Activated CD4-positive, alpha-beta T cell treated with anti-CD3 and anti-CD28 coated beads for 4 hours (primary cell): ENCODE measurements at places on chromosomes 13 and 19.

DNA sequence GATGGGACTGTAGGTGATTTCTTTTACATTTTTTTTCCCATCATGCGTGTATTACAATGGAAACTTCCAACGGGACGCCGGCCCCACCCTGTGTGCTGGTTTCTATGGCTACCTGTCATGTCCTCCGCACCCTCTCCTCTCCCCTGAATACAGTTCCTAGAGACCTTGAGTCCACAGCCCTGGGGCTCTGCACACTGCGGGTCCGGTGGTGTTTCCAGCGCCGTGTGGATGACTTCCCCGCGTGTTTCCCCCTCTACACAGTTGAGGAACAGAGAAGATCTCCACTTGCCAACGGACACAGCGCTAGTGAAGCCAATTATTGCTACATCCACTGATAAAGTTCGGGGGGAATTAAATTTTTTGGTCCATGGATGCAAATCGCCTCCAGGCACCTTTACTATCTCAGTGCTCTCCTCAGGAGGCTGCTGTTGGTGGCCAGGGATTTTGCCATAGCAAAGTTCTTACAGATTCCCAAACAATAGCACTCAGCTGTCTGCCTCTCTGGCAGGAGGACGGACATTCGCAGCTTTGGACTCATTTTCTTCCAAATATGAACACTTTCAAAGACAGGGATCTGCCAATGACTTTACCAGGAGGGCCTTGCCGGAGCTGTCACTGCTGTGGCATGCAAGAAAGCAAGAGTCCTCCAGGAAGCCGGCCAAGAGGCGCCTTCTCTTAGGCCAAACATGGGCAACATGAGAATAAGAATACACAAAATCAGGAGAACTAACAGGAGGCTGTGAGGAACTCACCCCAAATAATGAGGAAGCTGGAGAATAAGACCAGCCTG, 39.3 kb upstream of the GAS6 start:
- DNase-seq: no peak

DNA sequence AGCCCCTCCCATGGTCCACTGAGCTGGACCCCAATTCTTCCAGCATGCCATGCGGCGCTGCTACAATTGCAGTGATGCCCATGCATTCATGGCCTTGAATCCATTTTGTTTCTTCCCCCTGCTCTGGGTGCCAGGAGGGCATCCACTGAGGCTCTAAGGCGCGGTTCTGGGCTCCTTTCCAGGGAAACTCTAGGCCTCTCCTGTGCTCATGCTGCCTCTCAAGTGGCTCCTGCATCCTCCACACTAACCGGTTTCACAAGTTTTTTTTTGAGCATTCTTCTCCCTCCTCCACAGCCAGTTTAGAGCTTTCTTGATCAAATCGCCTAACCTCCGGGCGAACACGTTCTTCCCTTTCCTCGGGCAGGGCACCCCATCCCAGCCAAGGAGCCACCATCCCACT, 69.1 kb upstream of the FLT1 start:
- no peak for DNase-seq

- DNase-seq: no peak
These were observed 303.6 kb upstream of the ZNF507 start for GRCh38 chr19:32041681-32042292.

DNA sequence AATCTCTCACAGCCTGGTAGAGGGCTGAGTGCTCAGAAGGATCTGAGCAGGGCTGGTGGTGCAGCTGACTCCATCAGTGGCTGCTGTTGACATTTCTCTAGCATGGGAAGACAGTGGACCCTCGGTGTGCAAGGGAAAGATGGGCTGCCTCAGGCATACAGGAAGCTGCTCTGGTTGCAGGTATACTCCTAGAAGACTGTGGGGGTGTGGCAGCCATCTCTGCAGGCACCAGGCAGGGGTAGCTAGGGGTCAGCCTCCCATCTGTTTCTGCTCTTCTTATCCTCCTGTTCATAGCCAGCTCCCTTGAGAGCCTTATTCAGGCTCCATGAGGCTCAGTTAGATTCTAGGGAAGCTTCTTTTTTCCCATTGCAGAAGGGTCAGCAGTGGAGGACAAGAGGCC, 475.5 kb downstream of the TSHZ3 start:
- DNase-seq: no peak
